Ascending aorta (tissue), 2 donors: ENCODE measurements at places on chromosomes 3 and 15. TPM values are rescaled to one million over a fixed set of nuclear protein-coding genes. Genes with fewer than 3 reads are reported as not detected.
A peak's percentile ranks its signal among the peaks of the same experiment; 100 is the strongest.

DNA sequence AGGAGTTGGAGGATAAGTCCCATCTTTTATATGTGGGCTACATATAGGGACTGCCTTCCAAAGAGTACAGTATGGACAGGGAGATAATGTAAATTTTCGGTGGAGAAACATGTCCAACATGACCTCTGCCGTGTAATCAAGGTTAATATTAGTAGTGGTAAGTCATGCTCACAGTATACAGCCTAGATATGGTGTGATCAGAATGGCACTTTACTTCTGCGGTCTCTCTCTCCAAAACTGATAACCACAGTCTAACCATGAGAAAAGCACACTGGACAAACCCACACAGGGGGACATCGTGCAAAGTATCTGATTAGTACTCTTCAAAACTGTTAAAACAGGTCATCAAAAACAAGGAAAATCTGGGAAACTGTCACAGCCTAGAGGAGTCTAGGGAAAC is 66.6 kb upstream of the PLCL2 start:
- DNase-seq, result no peak

DNA sequence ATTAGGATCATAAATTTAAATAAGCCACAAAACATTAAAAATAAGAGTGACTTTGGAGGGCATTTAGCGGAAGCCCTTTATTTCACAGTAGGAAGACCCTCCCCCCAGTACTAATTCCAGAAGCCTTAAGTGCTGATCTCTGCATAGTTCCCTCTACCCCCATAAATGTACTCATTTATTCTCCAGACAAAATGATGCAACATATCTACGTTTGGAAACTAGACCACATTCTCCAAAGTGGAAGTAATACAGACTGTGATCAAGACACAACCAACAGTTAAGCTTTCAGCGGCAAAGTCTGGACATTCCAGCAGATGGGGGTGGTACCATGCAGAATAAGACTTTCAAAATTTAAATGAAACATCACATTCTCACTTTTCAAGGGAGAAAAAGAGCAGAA is 44.8 kb upstream of the RPS17 start:
- DNase-seq, result no peak

Gene POPDC2
- total RNA-seq, result 4.7 TPM

Gene COPB2
- 26.6 TPM for total RNA-seq

GRCh38 chr3:8166014-8166413 is 335.6 kb upstream of the LMCD1 start:
- DNase-seq, result no peak

Gene ANKRD34C
- not detected for total RNA-seq

Gene SNAP23
- total RNA-seq, result 31.8 TPM

DNA sequence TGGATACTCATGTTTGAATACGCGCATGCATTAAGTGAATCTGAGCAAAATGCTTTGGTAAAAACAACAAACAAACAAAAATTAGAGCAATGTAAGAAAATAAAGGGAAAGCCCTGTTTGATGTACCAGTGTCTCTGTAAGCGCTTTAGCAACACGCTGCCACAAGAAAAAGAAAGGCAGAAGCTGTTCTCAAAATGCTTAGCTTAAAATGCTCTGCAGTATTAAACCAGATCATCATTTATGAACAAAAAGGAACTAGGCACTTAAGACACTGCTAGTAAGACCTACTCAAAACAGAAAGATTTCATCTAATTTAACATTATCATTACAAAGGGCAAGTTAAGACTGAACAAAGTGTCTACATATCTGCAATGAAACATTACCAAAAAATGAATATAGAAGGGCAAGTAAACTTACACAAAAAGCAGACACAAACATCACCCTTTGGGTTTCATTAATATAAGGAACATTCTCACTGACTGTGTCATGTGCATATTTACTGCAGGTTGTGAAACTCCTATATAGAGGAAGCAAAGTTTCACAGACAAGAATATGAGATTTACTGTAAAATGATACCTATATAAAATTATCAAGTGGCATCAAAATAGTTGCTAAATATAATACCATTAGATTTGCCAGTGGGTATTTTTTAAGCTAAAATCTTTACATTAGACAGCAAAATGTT is 102.1 kb downstream of the FBXL22 start:
- no peak for DNase-seq

DNA sequence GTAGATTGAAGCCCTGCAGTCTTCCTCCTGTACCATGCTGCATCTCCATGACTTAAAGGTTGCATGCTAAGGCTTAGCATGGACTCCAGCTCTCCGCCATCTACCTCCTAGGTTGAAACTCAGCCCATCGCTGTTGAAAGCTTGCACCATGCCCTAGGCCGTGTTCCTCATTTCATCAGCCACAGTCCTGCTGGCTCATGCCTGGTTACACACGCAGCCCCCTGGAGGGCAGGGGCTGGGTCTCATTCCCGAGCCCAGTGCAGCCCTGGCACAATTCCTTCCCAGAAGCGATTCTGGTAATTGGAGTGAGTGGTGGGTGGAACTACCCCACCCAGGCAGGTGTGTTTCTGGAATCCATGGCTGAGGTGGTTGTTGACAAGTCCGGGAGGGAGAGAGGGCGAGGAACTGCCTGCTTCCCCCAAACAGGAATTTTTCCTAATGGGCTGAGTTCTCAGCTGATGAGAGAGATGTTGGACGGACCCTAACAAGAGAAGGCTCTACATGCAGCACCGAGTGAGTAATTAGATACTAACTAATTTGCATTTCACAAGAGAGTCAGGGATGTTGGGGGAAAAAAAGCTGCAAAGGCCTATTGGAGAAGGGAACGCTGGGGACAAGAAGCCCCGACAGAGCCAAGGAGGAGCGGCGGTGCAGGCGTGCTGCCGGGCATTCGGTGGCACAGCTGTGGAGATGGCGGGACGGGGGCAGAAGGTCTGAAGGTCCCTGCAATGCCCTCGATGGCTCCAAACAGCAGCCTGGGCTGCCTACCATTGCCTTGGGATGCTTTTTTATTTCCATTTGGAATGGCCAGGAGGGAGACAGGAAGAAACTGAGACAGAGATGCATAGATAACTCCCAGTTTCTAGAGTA is 92.3 kb upstream of the TLE3 start:
- DNase-seq, result no peak

DNA sequence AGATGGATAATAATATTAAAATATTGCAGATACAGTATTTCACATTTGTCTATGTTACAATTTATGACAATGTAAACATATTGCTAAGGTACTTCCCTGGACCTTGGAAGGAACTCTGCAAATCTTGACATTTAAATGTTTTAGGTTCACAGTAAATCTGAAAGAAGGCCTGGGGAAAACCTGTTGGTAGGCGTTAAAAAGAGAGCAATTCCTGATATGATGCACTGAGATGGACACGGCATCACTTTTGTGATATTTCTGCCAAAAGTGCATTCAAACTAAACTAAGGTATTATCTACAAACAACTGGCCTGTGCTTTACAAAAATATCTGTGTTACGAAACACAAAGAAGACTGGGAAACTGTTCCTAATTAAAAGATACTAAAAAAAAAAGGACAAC is 6.1 kb upstream of the TP63 start:
- DNase-seq, result no peak

GRCh38 chr3:28109829-28110228 is 131.6 kb upstream of the CMC1 start:
- DNase-seq, result no peak

DNA sequence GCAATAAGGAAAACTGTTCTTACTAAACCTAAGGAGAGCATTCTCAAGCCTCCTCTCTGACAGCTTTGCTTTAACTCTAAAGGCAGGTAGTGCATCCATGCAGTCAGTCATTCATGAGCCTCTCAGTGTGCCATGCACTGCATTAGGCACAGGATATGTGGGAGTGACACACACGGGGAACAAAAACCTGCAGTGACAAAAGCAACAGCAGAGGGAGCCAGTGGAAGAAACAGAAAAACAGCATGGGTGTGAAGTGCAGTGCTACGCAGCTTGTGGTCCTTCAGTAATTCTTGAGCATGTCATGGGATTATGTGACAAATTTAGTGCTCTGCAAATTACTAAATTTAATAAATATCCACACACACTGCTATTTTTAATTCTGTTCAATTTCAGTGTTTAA is 230.7 kb downstream of the BBX start:
- no peak for DNase-seq

DNA sequence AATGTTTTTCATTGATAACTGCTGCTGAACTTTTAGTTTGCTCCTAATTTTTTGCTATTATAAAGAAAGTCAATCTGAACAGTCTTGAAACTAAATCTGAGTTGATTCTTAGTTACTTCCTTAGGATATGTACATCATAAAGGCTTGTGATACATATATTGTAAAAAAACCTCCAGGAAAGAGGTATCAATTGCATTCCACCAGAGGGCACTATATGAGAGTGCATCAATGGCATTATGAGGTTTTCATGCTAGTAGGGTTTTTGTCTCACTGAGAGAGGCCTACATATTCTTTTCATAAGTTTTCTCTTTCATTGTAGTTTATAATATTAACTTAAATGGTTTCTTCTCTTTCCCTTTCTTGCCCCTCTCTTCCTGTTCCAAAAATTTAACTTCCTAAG is 46.9 kb downstream of the PIK3R4 start:
- no peak for DNase-seq

Gene GOLGA6B
- total RNA-seq, result not detected

DNA sequence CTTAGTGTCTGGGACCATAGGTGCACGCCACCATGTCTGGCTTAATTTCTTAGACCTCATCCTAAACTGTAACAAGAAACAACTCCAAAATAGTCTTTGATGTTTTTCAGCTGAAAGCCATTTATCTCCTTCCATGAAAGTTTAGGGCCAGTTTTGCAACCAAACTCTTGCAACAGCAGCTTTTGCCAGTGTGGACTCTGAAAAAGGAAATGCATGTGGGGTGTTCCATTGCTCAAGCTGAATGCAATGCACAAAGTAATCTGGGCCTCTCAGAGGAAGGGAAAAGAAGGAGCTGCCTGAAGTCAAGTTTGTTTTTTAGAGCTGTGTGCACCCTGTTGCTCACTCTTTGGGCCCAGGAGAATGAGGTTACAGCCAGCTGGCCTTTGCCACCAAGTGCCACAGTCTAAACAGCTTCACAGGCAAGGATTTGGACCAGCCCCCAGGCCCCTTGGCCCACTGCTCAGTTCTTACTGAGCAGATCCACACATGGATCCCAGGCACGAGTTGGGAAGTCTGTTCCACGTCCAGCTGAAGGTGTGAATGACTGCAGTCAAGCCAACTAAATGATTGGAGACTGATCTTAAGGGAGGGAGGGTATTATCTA is 212.3 kb upstream of the LRRFIP2 start:
- DNase-seq, result no peak

GRCh38 chr3:126907557-126907956 is 75.4 kb upstream of the PLXNA1 start:
- DNase-seq, result no peak

Gene PAQR5
- 1.1 TPM for total RNA-seq

DNA sequence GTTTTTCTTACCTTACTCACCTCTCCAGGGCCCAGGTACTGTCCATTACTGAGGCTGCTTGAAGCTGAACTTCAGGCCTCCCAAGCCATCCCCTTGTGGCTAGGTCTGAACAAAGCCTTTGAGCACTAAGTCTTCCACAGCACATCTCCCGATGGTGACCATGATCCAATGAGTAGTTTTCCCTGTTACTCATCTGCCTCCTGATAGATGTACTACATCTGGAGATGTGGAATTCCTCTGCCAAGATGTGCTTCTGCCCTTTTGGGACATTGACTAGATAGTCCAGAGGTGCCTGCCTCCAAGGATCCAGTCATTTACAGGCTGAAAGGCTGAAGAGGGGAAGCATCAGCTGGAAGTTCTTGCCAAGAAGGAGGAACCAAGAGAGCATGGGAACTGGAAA is 28.9 kb upstream of the SLC35G2 start:
- no peak for DNase-seq

DNA sequence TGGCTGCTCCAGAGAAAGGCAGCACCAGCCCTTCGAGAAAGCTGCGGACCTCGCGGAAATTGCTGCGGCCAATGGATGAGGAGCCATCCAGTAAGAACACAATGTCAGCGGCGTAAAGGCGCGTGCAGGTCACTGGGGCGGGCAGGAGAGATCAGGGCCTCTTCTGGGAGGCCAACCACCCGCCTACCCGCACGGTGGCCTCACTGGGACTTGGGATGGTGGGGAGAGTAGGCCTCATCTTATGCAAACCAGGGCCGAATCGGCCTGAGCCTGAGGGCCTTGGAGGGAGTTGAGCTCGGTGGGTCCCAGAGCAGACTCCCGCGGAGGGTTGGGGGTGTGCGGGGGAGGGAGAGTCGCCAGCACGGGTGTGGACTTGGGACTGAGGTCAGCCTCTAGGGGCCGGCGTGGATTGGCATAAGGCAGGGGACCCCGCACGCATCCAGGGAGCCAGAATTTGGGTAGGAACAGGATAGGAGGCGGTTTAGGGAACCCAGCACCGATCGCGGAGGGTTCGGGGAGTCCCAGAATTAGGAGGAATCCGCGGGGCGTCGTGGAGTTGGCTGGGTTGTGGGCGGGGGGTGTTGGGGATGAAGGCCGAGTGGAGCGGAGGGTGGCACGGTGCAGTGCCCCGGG is 596 bp downstream of the COL7A1 start:
- no peak for DNase-seq

- no peak for DNase-seq
These were observed 55.2 kb upstream of the CACNA2D3 start for GRCh38 chr3:54067055-54067698.

- peak; percentile 79 for DNase-seq
These were observed at the start of gene CHCHD6 for GRCh38 chr3:126703512-126704493. TSS of gene CHCHD6 (plus strand) at chr3:126704240. CDS start at chr3:126704313, 73 bp downstream.

- no peak for DNase-seq
These were observed 130.2 kb upstream of the TOPAZ1 start for GRCh38 chr3:44111482-44111881.

Gene MESP2
- total RNA-seq, result not detected

DNA sequence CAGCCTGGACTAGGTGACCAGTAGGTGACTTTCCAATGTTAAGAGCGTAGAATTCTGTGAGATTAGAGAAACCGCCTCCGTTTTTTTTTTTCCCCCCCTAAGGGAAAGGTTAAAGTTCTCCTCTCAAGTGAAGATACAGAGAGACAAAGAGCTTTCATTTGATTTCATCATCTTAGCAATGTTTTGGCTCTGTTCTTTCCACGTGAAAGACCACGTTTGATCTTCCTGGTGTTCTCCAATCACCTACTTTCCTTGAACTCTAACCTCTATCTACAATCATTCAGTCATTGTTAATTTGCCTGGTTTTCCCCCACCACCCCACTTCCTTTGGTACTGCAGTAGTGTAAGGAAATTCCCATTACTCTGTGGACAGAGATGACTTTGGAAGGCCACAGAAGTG is 36.9 kb upstream of the CLRN1 start:
- DNase-seq, result no peak
